ENCODE measurements at places on chromosomes 3 and 15.

- no peak for DNase-seq
Measured at GRCh38 chr15:45221053-45221599, 30.9 kb upstream of the SLC28A2 start.

- DNase-seq, result peak; percentile 47
Measured at GRCh38 chr3:139281096-139281495, 62.7 kb upstream of the MRPS22 start.

DNA sequence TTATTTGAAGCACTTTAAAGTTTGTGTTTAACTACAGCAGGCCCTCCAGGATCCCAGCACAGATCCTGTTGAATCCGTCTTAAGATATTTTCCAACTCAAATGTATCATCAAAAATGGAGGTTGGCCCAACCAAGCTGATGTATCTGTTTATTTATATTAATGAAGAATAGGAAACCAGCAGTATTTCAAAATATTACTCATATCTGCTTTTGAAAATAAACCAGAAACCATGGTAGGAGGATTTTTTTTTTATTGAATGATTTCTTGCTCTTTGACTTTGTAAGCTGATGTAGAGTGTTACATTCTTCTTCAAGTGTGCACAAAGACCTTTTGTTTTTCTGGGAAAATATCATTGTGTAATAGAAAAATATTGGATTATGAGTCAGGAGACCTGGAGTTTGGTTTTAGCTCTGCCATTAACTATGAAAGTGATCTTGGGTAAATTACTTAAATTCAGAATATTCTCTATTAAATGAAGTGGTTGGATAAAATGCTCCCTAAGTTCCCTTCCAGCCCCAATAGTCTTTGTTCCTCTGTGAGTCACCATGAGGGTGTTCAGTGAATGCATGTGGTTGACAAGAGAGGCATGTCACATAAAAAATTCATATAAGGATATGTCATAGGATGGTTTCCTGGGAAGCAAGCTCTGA lies 221.3 kb upstream of the GAP43 start:
- DNase-seq, result peak; percentile 96

- DNase-seq, result peak; percentile 87
Measured at GRCh38 chr3:99765042-99765942, 52.4 kb upstream of the CMSS1 start.

GRCh38 chr3:27467545-27467944 lies 16.6 kb downstream of the SLC4A7 start:
- DNase-seq, result peak; percentile 70

DNA sequence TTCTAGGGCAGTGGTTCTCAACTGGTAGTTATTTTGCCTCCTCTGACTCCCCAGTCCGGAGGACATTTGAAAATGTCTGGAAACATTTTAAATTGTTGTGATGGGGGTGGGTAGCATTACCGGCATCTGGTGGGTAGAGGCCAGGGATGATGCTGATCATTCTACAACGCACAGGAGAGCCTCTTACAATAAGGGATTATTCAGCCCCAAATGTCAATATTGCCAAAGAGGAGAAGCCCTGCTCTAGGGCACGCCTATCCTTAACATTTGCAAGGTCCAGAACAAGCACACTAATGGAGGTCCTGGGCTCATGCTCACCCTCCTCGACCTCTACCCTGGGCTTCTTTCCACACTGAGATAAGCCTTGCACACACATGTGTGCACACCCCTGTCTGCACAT lies 106.4 kb downstream of the MINAR1 start:
- no peak for DNase-seq

DNA sequence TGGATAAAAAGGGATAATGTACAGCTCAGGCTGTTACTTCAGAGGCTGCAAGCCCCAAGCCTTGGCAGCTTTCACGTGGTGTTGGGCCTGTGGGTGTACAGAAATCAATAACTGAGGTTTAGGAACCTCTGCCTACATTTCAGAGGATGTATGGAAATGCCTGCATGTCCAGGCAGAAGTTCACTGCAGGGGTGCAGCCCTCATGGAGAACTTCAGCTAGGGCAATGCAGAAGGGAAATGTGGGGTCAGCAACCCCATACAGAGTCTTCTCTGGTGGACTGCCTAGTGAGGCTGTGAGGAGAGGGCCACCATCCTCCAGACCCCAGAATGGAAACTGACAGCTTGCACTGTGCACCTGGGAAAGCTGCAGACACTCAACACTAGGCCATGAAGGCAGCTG lies 1350.3 kb downstream of the ROBO2 start:
- DNase-seq, result no peak

DNA sequence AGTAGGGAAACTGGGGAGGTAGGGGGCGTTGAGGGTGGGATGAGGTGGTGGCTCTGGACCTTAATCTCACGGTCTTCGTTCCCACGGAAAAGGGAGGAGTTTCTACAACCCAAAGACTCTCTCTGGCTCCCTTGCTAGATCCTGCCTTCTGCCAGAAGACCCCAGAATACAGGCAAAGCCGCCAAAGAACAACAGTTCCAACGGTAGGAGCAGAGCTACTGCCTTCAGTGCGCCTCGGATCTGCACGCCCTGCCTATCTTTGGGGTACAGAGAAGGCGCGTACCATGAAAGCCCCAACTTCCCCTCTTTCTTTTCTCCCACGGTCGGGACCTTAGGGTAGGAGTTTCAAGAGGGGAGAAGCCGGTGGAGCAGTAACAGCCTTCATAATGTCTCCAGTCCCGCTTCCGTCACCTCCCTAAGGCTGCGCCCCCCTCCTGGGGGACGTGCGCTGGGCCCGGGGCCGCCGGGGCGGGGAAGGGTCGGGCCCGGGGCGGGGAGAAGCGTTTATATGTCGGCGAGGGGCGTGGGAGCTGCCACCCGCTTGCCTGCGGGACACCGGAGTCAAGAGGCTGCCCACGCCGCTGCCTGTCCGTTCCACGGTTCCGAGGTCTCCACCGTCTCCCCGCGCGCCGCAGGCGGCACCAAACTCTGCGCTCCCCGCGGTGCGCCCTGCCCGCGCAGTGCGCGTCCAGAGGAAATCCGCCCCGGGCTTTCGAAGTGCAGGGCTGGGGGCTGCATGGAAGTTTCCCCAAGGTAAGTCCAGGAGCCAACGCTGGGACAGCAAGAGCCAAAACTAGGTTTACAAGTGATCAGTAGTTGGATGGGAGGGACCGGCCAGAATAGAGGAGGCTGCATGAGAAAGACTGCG lies at the start of gene COL6A6:
Gene COL6A6, plus strand, starts transcription at position 533 of the 868 bp plus-strand sequence. CDS start 43,188 bp downstream, outside the sequence.
- no peak for DNase-seq

DNA sequence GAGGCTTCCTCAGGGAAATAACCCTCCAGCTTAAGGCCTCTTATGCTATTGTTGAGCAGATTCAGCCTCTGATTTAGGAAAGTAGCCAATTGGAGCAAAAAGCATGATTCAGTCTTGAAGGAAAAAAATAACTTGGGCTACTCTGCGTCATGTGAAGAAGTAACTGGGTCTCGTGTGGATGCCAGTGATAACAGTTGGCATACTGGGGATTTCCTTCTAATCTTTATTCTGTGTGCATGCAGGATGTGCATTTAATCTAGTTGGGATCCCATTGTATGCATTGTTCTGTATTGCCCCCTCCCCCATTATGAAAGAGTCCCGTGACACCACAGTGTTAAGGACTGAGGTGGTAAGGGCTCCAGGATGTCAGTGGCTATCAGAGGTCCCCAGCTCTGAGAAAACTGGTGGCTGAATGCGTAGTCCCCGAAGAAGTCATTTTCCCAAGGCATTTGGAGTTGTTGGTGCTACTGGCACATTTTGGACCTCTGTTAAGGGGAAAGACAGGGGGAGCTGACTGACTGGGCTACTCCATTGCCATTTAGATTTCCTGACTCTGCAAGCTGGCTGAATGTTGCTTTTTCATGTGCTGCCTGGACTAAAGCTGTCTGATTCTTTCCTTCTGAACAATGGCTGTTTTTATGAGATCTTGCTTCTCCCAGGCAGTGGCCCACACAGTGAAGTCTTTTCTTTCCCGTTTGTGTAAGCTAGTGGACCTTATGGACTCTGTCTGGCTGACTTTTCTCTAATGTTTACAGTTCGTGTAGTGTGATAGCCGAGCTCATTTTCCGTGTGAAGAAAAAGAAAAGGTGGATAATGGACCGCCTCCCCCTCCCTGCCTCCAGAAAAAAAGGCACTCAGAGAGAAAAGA lies 38.4 kb upstream of the TRAK1 start:
- DNase-seq, result peak; percentile 52

GRCh38 chr3:45311953-45312801 lies 76.2 kb upstream of the LARS2 start:
- no peak for DNase-seq

DNA sequence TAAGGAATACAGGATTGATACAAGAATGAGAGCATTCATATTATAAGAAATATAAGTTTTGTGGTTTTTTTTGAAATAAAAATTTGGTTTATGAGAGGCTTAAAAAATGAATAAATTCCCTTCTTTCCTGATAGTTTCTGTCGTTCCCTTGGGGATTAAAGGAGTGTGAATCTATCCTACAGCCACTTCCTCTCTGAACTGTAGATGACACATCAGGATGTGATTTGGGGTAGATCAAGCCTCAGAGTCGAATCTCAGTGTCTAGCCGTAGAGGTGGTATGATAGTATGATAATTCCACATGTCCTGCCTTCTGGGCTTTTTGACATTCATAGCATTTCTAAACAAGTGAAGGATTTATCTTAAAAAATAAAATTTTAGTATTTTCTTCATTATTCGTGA lies 343.1 kb downstream of the LPP start:
- DNase-seq, result peak; percentile 85

GRCh38 chr3:156678197-156678596 lies 3.8 kb downstream of the TIPARP start:
- no peak for DNase-seq

DNA sequence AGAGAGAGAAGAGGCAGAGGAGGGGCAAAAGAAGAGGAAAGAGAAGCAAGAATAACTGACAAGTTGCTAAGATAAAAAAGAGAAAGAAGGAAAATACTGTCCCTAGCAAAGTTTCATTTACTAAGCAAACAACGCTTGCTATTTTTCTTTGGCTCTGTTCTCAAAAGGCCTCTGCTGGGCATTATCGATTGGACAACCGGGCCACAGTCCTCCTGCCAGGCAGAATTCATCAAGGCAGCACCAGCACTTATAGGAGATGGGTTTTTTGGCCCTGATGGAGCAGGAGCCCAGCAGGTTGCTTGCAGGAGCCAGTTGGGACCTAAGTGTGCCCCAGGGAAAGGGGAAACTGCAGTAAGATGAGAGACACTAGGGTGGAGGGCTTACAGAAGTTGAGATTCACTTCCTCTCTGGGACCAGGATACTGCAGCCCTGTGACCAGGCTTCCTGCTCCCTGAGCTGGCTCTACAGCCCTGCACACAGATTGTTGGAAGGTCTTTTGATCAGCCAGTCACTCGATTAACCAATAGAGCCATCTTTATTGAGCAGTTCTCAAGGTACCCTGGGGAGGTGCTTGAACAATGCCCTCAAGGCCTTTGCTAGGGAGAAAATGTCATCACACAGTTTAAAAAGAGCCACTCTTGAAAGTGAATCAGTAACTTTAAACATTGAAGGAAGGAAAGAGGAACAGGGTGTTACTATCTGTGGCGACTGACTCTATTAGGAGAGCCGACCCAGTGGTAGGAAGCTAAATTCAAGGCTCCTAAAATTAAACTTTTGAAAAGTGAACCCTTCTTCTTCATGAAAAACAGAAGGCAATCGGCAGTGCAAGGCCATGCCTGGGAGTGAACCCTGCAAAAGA lies 28.8 kb upstream of the GLCE start:
- DNase-seq, result no peak

DNA sequence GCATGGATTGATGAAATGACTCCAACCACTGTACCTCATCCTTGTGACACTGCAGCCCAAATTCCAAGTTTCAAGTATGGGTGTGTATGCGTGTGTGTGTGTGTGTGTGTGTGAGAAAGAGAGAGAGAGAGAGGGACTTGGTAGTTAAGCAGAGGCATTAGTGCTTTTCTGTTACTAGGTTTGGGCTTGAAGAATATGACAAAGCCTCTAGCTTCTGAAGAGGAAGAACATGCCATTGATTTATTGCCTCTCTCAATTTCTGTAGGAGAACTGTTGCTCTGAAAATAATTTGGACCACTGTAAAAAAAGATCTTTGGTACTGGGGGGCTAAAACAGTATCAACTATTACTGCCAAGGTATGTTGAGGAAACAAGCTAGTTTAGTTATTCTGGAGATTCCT lies 139.2 kb downstream of the AQP9 start:
- no peak for DNase-seq

- no peak for DNase-seq
Measured at GRCh38 chr3:34300621-34301020, 502.2 kb downstream of the PDCD6IP start.

- no peak for DNase-seq
Measured at GRCh38 chr3:65811892-65812291, 226.8 kb downstream of the MAGI1 start.

GRCh38 chr15:62164014-62164395 lies 1.1 kb downstream of the C2CD4B start:
- DNase-seq, result peak; percentile 9

GRCh38 chr15:72199721-72200212 lies 2.2 kb upstream of the GRAMD2A start:
- peak; percentile 76 for DNase-seq

DNA sequence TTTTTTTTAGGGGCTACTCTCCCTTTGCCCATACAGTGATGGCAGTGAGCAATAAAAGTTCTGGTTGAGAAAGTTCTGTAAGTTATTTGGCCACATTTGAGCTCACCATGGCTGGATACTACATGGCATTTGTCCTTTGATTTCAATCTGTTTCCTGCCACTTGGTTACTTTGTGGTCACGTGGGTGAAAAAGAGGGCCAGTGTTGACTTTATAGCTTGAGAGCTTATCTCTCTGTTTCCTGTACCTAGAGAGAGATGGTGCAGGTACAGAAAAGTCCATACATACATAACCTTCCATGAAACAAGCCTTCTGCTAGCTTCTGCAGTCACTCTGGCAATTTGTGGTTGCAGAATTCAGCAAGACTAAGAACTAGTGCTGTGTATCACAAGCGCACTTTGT lies 23.4 kb upstream of the MECOM start:
- DNase-seq, result no peak

DNA sequence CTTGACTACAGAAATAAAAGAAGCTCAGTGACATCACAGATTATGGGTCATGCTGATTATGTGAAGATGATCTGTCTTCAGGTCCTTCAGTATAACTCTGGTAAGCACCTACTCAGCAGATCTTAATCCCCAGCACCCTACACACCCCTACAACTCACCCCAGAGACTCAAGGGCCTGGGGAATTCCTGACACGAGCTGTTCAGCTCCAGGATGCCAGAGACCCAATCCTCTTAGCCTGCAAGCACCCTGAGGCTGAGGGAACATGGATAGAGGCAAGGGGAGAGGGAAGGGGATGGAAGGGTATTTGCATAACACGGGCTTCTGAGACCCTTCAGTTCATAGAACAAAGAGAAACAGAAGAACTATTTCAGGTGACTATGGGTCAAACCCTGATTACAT lies 13.0 kb downstream of the GLB1 start:
- DNase-seq, result no peak

DNA sequence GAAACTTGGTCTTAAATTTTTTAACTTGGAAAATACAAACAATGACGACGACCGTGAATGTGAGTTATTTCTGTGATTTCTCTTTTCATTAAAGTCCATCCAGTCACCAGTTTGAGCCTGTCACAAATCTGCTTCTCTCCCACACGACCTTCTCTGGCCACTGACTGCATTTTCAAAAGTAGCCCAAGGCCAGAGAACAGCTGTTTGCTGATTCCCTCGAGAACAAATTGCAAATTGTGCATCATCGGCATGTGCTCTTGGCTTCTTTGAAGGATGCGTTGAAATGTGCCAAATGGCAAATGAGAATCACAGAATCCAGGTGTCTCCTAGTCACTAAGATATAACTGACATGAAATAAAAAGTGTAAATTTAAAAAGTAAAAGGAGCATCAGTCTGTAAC lies 106.4 kb downstream of the AQP9 start:
- DNase-seq, result no peak
